ENCODE measurements at places on chromosomes 12 and 14. TPM values are rescaled to one million over a fixed set of nuclear protein-coding genes. Genes with fewer than 3 reads are reported as not detected.

The TMEM19 gene
- total RNA-seq, result 47.6 TPM

The TSPAN9 gene
- total RNA-seq, result 49.1 TPM

The SLC25A29 gene
- 122 TPM for total RNA-seq

The COL2A1 gene
- total RNA-seq, result not detected

The TAS2R43 gene
- total RNA-seq, result not detected

DNA sequence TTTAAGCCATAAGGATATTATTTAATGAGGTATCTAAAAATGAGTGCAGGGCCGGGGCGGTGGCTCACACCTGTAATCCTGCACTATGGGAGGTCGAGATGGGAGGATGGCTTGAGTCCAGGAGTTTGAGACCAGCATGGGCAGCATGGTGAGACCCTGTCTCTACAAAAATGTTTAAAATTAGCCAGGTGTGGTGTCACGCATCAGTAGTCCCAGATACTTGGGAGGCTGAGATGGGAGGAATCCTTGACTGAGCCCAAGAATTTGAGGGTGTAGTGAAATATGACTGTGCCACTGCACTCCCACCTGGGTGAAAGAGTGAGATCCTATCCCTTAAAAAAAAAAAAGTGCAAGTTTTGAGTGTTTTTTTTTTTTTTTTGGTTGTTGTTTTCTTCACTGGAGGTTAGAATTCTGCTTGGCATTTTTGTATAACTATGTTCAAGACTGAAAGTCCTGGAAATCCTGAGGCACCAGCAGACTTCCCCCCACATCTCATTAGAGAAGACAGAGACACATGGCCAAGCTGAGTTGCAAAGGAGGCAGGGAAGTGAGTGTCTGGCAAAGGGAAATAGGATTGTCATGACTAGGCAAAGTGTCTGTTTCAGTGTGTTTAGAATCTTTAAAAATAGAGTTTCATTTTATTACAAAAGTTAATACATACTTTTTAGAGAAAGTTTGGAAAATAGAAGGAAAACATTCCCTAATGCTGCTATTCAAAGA is 53.5 kb upstream of the DUSP6 start:
- no peak for DNase-seq

GRCh38 chr14:70013271-70013873 is 134.2 kb downstream of the SMOC1 start:
- peak; percentile 66 for DNase-seq

DNA sequence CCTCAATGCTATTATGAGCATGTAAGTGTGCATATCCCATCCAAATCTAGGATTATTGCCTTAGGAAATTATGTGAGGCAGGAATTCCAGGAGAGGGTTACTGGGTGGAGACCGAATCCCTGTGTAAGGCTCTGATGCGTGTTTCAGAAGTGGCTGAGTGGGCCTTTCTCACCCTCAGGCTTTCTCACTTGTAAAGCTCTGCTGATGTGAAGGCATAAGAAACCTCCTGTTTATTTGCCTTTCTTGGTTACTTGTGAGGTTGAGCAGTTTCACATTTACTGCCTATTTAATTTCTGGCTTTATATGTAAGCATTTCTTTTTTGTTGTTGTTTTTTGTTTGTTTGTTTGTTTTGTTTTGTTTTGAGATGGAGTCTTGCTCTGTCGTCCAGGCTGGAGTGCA is 11.0 kb downstream of the IL31 start:
- DNase-seq, result no peak

DNA sequence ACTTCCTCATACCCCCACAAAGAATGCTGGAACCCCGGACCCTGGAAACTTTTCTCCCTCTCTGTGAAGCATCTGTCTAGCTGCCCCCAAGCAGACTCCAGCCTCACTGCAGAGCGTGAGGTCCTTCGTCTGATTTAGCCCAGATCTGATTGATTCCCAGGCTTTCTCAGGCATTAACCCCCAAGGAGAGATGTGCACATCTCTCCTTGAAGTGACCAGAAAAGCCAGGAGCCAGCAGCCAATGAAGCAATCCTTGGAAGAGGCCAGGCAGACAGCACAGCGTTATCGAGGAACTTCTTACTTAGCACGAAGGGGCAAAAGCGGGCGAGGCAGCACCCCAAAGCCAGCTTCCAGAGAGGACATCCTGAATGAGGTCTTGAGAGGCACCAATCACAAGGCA is 100.7 kb downstream of the ZFP36L1 start:
- DNase-seq, result no peak

- DNase-seq, result no peak
These were observed 384.1 kb upstream of the LRFN5 start for GRCh38 chr14:41222581-41222980.

- no peak for DNase-seq
These were observed 1.5 kb downstream of the ZNF605 start for GRCh38 chr12:132954471-132955048.

DNA sequence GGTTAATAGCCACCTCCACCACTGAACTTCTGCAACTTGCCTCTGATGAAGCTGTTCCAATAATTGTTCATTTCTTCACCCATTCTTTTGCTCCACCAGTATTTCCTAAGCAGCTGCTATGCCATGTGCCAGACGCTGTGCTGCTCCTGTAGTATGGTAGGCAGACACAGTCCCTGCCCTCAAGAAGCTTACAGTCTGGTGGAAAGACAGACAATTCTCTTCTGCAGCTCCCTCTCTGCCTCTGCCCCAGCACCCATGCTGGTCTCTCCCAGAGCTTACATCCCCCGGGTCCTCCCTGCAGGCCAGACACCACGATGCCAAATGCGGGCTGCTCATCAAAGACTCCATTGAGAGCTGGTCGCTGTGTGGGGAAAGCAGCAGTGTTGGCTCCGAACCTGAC is 111.6 kb upstream of the ESRRB start:
- DNase-seq, result no peak

GRCh38 chr12:26719852-26720251 is 113.1 kb downstream of the ITPR2 start:
- no peak for DNase-seq

DNA sequence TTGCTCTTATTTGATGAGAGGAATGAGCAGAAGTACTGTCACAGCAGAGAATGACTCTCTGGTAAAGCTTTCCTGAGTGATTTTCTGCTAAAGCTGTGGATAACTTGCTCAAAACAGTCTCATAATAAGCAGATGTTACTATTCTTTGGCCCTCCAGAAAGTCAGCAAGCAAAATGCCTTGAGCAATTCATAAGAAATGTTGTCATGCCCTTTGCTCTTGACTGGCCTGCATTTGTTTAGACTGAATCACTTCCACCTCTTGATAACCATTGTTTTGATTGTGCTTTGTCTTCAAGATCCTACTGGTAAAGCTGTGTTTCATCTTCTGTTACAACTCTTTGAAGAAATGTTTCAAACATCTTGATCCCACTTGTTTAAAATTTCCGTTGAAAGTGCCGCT is 457.9 kb upstream of the FOXG1 start:
- DNase-seq, result no peak

DNA sequence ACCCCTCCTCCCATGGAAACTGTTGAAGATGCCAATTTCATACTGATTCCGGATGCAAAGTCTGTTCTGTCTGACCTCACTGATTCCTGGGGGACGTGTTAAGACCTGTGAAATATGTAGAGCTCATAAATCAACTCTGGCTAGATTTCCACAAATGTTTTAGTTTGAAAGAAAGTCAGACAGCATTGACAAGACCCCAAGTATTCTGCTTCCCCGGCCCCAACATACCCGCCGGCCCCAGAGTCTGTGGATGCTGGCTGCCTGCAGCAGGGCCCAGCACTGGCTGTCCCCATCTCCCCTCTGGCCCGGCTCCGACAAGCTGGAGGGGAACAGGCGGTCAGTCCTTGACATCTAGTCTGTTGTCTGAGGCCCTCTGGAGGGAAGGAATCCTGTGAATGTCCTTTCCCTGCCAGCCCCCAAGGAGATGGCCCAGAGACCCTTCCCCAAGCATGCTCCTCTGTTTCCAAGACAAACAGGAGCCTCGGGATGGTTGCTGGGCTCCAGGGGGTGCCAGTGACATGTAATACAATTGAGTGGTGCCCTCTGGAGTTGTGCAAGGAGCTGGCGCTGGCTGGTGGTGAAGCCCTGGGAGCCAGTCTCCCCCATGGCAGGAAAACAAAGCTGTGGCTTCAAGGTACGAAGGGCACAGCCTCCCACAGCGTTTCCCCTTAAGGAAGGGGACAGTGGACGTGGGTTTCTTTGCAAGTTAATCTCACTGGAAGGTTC is 22.3 kb downstream of the FBLN5 start:
- DNase-seq, result no peak

GRCh38 chr12:6363330-6364043 is 11.9 kb downstream of the SCNN1A start:
- DNase-seq, result peak; percentile 94

- DNase-seq, result no peak
These were observed 180.6 kb downstream of the SLC15A4 start for GRCh38 chr12:128643155-128643554.
